Sciatic nerve (tissue), 2 donors: ENCODE measurements at places on chromosomes 6 and 20. TPM values are rescaled to one million over a fixed set of nuclear protein-coding genes. Genes with fewer than 3 reads are reported as not detected.

GRCh38 chr20:50085481-50086365 lies 27.2 kb downstream of the UBE2V1 start:
- no peak for DNase-seq

GRCh38 chr20:38170219-38170825 lies 5.3 kb upstream of the TGM2 start:
- no peak for DNase-seq

- no peak for DNase-seq
These were observed 74.3 kb downstream of the RALGAPA2 start for GRCh38 chr20:20637998-20638725.

DNA sequence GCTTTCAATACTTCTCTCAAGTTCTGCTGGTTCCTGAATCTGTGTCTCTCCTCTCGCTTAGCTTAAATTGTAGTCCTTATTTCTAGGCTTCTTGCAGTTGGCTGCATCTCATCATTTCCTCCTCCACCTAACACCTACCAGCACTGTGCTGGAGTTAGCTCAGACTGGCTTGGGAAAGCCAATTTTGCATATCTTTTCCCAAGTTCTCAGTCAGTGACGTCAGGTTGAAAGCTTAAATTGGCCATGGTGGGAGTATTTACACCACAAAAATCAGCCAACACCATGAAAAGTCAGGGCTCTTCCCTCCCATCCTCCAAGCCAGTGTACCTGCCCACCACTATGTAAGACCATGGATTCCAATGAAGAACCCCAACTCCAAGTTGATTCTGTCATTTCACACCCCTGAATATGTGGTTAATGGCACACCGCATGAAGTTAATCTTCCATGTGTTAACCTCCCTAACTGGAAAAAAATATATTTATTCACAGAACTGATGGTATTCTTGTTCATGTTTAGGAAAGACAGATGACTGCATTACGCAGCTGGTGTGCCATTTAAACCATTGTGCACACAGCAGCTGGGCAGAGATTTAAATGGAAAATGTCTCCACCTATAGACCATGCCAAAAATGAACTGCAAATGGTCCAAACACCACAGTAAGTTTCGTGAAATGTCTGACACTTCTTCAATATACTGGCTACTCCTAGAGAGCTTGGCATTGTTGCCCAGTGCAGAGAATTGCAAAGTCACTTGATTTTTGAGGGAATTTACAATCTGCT lies 274.1 kb upstream of the MAP3K7 start:
- no peak for DNase-seq

GRCh38 chr6:139112561-139112960 lies 22.3 kb upstream of the HECA start:
- no peak for DNase-seq

DNA sequence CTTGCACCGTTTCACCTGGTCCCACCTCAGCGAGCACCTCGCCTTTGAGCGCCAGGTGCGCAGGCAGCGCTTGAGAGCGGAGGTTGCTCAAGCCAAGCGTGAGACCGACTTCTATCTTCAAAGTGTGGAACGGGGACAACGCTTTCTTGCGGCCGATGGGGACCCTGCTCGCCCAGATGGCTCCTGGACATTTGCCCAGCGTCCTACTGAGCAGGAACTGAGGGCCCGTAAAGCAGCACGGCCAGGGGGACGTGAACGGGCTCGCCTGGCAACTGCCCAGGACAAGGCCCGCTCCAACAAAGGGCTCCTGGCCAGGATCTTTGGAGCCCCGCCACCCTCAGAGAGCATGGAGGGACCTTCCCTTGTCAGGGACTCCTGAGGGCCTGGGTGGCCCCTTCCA lies 1.5 kb downstream of the ABT1 start:
- peak; percentile 74 for DNase-seq

DNA sequence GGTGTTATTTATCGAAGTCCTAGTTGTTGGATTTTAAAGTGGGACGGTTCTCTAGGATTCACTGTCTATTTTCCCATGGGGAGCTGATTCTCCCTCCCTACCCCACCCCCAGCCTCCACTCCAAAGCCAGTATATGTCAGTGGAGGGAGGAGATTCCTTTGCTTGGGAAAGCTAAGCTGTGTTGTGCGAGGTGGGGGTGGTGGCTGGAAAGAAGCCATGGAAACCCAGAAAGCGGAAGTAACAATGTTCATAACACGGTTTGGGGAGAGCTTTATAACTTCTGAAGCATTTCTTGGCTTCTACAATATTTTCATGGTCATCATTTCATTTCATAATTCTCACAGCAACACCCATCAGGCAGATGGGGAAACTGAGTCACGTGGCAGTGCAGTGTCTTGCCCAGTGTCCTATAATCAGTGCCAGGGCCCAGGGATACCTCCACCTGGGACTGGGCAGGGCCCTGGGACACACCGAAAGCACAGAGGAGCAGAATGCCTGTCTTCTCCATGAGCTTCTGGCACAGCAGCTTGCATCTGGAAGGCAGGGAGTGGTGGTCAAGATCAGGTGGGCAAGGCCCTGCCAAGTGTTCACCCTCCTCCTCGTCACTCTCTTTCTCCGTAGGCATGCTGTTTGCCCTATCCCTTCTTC lies 4.5 kb downstream of the SUN5 start:
- no peak for DNase-seq

GRCh38 chr20:48523191-48523995 lies 304.4 kb downstream of the PREX1 start:
- DNase-seq = no peak

GRCh38 chr6:5199702-5200101 lies 61.0 kb downstream of the LYRM4 start:
- DNase-seq = no peak

DNA sequence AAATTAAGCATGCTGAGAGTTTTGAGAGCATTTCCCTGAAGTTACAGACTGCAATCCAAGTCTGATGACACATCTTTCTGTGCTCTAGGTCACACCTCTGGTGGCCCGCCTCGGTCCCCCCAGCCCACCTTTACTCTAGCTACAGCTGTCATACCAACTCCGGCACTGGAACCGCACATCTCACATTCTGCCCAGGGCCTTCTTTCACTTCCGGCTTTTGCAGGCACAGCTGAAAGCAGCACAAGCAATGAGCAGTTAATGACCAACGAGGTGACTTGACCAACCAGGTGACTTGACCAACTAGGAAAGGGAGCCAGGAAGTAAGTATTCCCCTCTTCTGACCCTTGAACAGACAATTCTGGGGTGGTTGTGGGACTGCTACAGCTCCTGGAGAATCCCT lies 88.6 kb upstream of the MOCS1 start:
- DNase-seq = no peak

Gene RTN4IP1
- total RNA-seq = 5.5 TPM

Gene TOMM6
- total RNA-seq = 97.3 TPM

Gene HSPA1L
- total RNA-seq = 2.8 TPM

Gene DYNLT2
- 2.9 TPM for total RNA-seq
